ENCODE measurements at places on chromosomes 12 and 14.

DNA sequence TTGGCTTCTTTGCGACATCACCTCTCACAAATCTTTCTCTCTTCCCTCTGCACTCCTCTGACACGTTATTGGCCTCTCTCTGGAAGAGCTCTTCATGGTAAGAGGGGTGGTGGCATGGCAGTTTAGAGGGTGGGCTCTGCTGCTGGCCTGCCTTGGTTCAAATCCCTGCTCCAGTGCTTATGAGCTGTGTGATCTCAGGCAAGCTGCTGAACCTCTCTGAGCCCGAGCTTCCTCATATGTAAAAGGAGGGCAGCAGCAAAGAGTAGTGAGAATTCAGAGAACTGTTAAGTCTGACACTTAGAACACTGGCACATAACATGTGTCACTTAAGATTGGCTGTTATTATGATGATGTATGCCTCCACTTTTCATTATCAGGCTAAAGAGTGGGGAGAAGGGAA, 118.3 kb downstream of the RBM19 start:
- no peak for DNase-seq

DNA sequence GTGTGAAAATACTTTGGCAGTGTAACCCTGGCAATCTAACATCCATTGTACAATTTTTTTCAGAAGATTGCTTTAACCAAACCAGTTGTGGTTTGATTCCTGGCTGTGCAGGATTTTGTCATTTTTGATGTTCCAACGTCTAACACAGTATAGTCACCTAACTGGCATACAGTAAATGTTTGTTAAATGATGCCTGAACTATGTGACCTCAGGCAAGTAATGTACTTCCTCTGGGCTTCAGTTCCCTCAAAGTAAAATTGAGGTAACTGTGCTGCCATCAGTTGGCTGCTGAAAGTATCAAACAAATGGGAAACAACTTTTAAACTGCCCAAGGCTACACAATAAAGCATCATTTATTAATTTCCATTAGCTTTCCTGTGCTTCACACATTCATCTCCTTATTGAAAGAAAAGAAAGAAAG, 4.3 kb downstream of the TM7SF3 start:
- DNase-seq, result no peak

GRCh38 chr14:105068818-105069217, 3.6 kb upstream of the GPR132 start:
- DNase-seq, result no peak

GRCh38 chr14:85319998-85320630, 209.8 kb upstream of the FLRT2 start:
- DNase-seq, result no peak

- DNase-seq, result no peak
Measured at GRCh38 chr12:112046003-112046402, 32.8 kb downstream of the ERP29 start.

- no peak for DNase-seq
Measured at GRCh38 chr12:117034701-117035151, 64.5 kb downstream of the TESC start.

GRCh38 chr12:64175254-64175945, 46.7 kb downstream of the KICS2 start:
- DNase-seq, result no peak

DNA sequence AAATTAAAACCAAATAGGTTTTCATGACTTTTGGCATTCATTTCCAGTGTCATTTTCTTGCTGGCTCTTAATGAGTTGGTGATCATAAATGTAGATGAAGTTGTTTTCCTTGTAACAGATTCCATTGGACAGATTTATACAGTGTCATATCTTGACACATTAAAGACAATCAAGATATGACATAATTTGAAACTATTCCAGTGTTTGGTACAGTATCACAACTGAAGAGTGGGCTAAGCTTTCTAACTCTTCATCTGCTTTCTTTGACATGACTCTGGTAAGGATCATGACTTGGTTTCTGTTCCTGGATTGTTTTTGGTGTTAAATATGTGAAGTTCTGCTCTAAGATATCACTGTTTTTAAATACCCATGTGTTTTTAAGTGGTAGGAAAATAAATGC, 289.6 kb downstream of the NAV3 start:
- no peak for DNase-seq

GRCh38 chr14:77623201-77623600, 6.8 kb upstream of the SPTLC2 start:
- DNase-seq, result no peak

GRCh38 chr12:93766796-93767523, 89.8 kb downstream of the CRADD start:
- no peak for DNase-seq

- DNase-seq, result no peak
Measured at GRCh38 chr14:94989946-94990345, 167.4 kb downstream of the DICER1 start.

DNA sequence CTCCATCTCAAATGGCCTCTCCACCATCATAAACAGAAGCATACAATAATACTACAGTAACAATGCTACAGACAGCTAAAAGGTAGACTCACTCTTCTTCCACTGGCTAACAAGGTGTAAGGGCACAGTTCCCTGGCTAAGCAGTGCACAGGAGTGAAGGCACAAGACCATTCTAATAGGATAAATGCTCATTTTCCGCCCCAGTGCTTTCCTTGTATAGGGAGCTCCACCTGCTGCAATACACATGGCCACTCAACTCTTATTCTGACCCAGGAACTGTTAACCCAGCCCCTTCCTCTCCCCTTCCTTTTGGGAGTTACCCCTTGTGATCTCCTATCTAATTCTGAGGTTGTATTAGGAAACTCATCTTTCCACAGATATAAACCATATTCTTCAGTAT, 124.6 kb downstream of the KCNK10 start:
- no peak for DNase-seq

DNA sequence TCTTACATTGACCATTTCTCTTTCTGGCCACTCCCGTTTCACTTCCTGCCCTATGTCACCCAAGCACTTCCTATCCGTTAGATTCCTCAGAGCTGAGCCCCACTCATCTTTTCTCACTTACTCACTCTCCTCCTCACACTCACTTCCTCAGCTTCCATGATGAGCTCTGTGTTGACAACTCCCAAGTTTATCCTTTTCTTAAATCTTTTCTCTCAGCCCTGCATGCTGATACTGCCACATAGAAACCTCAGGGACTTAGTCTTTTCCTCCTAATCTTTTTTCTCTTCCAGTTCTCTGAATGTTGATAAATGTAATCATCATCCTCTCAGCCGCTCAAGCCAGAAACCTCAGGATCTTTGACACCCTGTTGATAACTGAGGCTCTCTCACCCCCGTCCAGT, 99.6 kb downstream of the ANO6 start:
- DNase-seq, result no peak

DNA sequence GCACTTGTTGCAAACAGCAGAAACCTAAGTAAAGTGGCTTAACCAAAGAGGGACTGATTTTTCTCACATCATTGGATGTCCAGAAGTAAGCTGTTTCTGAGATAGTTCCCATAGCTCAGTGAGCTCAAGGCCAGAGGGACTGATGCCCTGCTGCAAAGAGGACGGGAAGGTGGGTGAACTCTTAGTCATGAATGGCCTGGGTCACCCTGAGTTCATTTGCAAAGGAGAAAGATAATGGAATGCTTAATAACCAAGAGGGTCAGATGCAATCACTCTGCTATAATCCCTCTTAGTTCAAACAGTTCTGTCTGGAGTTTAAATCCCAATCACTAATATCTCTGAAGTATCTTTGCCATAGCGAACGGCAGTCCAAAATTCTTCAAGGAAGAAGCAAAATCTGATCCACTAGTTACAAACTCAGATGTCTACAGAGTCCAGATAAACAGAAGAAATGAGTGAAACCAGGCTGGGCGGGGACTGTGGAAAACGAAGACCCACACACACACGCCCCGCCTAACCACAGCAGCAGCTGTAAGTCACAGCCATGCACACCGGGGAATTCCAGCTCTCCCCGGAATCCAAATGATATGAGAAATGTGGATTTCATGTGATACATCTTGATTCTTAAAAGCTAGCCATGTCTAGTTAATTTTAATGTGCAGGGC, 289.5 kb downstream of the TMEM132D start:
- DNase-seq, result no peak

- no peak for DNase-seq
Measured at GRCh38 chr12:118330421-118331018, 42.2 kb downstream of the TAOK3 start.

DNA sequence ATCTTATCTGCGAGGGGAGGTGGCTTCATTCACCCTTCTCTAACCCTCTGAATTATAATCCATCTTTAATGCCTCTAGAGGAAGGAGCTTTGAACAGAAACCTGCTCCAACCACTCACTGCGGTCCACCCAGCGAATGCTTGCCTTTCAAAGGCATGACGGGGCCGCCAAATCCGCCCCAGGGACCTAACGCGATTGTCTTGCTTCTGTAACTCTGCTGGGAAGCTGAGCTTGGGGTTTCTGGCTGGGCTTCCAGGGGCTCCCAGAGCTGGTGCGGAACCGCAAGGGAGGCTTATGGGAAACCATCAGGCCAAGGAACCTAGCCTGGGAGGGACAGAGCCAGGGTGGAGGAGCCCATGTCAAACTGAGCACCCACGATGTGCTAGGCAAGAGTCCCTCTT, 231.2 kb upstream of the LHX5 start:
- DNase-seq, result no peak

GRCh38 chr14:71527838-71528237, 404.4 kb upstream of the RGS6 start:
- no peak for DNase-seq

DNA sequence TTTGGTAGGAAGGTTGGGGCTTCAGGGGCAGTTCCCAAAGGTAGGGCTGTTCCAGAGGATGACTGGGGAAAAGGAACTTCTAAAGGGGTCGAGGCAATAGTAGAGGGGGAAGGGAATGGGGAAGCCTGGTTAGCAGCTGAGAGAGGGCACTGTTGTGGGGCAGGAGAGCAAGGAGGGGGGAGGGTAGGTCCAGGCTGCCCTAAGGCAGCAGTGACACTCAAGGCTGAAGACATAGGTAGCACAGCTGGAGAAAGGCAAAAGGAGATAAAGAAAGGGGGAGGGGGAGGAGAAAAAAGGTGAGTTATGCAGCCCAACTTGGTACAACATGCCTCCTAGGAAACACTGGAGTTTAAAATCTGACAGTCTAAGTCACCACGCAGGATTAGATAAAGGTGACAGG, 3.9 kb downstream of the NACA start:
- DNase-seq, result no peak

DNA sequence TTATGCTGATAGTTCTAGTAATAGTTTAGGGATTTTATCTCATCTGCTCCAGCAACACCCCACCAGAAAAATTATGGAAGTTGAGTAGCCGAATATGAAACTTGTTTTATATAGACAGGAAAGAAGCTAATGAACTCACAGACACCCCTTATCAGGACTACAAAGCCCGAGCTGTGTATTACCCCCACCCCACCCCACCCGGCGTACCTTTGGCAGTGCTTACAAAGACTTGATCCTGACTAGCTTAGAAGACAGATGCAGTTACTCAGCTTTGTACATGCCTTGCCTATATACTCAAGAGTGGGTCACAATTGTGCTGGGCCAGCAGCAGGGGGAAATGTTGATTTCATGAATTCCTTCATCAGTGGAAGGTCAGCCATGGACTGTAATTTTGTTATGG, 22.4 kb downstream of the PROX2 start:
- no peak for DNase-seq

GRCh38 chr12:53532021-53532420, 24.7 kb upstream of the NPFF start:
- DNase-seq, result no peak

GRCh38 chr14:90654831-90655276, 161.4 kb downstream of the TTC7B start:
- DNase-seq, result no peak

DNA sequence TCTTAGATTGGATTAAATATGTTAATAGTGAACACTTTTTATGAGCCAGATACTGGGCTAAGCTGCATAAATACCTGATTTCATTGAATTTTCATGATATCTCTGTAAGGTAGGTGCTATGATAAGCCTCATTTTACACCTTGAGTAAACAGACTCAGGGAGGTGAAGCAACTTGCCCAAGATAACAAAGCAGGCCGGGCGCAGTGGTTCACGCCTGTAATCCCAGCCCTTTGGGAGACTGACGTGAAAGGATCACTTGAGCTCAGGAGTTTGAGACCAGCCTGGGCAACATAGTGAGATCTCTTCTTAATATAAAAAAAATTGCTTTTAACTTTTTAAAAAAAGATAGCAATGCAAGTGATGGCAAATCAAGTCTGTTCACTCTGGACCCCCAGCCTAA, 1.4 kb downstream of the GNB3 start:
- DNase-seq, result no peak

DNA sequence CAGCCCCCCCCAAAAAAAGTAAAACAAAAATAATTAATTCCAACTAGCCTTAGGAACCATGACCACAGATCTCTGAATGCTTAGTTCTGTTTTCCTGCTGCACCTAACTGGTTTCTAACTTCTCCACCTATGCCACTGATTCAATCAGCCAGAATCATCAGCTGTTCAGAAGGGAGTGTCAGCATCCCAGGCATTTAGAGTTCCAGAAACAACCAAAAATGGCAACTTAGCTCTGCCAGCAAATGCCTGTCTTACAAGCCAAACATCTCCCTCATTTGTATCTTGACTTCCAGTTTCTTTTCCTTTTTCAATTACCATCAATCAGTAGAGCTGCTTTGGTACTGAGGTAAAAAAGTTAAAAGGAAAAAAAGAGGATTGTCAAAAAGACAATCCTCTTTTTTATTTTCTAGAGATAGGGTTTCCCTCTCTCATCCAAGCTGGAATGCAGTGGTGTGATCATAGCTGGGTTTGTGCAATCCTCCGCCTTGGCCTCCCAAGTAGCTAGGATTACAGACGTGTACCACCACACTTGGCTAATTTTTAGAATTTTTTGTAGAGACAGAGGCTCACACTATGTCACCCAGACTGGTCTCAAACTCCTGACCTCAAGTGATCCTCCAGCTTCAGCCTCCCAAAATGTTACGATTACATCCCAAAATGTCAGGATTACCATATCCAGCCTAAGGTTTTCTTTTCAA, 45.2 kb upstream of the ISM2 start:
- DNase-seq, result no peak

GRCh38 chr12:107247650-107248049, 154.3 kb upstream of the CRY1 start:
- no peak for DNase-seq

DNA sequence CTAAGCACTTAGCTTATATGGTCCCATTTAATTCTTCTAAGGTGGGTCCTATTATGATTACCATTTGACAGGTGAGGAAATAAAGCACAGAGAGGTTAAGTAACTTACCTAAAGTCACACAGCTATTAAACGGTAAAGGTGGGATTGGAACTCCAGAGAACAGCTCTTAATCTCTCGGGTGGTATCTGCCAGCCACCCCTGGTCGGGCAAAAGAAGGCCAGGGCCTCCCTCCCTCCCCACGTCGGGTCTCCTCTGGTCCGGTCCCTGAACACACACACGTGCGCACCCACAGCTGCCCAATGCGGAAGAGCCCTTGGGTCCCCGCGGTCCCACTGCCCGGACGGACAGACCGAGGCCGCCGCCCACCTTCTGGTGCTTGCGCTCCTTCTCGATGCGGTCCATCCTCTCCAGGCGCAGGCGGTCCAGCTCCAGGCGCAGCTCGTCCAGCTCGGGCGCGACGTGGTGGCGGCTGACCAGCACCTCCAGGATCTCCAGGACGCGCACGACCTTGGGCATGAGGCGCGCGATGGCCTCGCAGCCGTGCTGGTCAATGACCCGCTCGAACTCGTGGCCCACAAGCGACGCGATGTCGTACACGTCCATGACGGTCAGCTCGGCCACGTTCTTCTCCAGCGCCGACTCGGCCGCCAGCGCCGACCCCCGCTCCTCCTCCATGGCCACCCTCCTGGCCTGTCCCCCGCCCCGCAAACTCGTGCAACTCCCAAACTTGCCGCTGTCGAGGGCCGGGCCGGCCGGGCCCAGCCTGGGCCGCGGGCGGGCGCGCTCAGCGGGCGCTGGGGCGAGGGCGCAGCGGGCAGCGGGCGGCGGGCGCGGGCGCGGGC, 490 bp downstream of the RILPL1 start:
- no peak for DNase-seq
